ENCODE measurements at places on chromosomes 2 and 18.

- DNase-seq = no peak
Measured at GRCh38 chr2:73891276-73891901, 1.4 kb upstream of the ACTG2 start.

DNA sequence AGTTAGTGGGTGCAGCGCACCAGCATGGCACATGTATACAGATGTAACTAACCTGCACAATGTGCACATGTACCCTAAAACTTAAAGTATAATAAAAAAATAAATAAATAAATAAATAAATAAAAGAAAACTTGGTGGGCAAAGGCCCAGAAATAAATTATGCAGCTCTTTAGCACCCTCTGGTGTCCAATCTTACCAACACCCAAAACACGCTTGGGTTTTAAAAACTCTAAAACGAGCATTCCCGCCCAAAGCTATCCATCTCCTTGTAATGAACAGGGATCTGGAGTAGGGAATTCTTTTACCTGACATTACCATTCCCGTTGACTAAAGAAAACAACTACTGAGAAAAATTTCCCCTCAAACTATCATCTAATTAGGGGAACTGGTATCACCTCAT lies 2005.9 kb upstream of the CELF4 start:
- peak; percentile 56 for DNase-seq

- DNase-seq = no peak
Measured at GRCh38 chr18:11266781-11267480, 117.6 kb upstream of the PIEZO2 start.

DNA sequence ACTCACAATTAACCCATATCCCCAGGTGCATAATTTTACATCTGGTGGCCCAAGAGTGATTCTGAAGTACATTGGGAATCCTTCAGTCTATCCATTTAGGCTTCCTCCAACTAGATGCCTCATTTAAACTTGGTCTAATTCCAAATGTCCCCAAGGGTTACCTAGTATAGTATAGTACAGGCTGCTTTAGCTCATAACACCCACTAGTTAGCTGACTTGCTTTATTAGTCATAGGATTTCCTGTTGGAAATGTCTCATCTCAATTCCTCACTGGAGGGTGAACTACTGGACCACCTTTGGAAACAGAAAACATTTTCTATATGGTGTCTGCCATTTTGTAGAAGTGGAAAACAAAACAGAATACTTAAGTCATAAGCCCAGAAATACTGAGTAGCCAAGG lies 202.5 kb upstream of the SESTD1 start:
- no peak for DNase-seq

- no peak for DNase-seq
Measured at GRCh38 chr2:202514732-202515131, 120.0 kb upstream of the FAM117B start.

GRCh38 chr2:54722641-54723040 lies 821 bp upstream of the EML6 start:
- DNase-seq = peak; percentile 12

DNA sequence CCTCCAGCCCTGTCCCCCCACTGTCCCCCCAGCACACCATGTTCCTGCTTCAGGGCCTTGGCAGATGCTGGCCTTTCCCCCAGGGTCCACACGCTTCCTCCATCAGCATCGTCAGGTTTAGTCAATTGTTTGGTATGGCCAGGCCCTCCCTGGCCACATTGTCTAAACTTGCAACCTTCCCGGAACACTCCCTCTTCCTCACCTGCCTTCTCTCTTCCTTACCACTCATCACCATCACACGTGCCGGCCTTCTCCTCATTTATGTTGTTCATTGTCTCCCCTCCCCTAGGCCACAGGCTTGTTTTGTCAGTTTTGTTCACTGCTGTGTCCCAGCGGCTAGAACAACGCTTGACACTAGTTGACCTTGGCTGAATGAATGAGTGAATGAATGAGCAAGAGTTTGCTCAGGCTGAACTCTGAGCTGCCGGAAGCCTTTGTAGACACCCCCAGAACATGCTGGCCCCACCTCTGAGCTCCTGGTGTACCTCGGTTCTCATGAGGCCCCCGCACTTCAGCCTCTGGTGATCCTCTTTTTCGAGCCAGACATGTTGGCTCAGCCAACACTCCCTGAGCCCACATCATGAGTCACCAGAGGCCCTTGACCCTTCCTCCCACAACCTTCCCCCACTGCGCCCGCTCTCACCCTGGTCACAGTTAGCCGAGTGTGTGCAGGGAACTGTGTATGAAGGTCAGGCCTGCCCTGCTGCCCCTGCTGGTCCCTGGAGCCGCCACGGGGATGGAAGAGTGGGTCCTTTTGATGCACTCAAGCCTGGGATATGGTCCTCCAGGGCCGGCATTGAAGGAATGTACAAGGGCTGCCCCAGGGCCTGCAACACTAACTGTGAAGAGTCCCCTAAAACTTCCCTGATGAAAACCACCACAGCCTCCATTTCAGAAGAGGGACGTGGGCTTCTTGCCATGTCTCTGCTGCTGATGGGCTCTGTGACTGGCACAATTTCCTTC lies 57.5 kb downstream of the HS1BP3 start:
- DNase-seq = no peak

DNA sequence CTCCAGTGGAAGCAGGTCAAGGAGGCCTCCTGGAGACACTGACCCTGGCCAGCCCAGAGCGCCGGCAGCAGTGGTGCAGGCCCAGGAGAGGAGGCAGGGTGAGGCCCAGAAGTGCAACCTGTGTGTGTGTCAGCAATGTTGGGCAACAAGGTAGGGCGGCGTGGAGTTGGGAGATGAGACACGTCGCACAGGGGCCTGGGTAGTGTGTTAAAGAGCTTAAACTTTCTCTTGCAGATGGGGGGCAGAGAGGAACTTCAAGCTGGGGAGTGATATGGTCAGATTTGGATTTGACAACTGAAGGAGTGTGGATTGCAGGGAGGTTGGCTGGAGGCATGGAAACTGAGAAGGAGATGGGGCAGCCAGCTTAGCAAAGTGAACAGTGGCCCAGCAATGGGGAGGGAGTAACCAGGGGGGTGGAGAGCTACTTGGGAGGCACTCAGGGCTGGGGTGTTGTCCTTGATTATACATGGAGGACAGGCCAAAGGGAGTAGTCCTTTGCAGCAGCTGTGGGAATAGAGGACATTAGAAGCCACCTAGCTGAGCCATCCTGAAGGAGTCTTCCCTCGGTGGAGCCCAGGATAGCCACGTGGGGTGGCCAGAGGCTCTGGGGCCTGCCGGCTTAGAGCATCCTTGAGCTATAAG lies 278.6 kb upstream of the HS6ST1 start:
- DNase-seq = no peak

DNA sequence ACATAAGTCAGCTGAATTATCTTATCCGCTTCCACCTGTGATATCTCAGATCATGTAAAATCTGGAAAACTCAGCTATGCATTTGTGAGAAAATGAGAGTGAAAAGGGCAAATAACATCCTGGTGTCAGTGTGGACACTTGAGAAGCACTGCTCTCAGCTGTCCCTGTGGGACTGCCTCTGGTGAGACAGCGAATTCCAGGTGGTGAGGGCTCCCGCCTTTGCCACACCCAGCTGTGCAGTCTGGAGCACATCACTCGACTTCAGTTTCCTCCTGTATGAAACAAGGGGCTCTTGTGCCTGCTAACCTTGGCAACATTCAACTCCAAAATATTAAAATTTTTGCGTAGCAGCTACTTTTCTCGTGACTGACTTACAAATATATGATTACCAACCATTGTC lies 194.9 kb upstream of the BOD1L2 start:
- DNase-seq = no peak

DNA sequence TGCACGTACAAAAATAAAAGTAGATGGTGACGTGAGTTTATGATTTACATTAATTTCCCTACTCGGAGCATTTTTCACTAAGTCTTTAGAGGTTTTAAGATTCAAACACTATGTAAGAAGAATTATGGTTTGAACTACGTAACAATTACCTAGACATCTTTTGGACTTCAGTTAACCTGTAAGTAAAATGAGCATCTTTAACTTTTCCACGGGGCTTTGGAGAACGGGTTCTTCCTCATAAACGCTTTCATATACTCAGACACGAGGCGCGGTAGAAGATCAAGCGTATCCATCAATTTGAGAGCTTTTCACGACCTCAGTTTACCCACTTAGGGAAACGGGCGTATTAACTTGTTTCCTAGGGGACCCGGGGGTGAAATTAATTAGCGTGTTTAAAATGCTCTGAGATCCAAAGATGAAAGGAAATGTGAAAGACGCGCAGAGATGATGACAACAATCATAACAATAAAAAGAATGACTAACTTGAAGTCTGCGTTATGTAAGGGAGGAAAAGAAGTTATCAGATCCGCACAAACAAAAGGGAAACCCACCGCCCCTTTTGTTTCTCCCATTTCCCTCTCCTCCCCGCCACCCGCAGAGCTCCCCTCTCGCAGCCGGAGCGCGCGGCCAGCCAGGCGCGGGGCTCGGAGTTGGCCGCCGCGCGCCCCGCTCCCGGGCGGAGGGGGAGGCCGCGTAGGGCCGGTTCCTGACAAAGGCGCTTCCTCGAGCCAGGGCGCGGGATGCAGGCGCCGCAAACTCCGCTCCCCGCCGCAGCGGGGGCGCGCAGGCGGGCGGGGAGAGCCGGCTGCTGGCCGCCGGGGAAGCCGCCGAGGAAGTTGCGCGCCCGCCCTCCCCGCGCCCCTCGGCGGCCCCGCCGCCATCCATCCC lies 807 bp downstream of the PELI1 start:
- DNase-seq = peak; percentile 45

- no peak for DNase-seq
Measured at GRCh38 chr2:16321872-16322271, 343.8 kb downstream of the CYRIA start.
